ENCODE measurements at places on chromosomes 12 and 14. TPM values are rescaled to one million over a fixed set of nuclear protein-coding genes. Genes with fewer than 3 reads are reported as not detected.

Gene OVCH1
- not detected for total RNA-seq

Gene ARHGEF25
- total RNA-seq, result 2.8 TPM

Gene NR4A1
- 136 TPM for total RNA-seq

DNA sequence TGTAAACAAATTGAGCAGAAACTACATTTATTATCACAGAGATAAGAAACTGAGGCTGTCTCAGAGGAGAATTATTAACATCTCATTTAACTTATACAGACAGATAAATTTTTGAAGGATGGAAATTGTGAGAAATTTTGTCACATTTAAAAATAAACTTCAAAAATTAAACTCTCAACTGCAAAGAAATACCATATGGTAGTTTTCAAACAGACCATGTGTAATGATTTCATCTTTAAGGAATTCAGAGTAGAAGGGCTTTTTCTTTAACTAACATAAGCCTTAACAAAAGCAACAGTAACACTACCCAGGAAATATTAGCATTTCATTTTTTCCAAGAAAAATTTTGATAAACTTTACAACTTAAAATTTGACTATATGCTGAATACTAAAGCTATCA, 26.6 kb downstream of the NUP37 start:
- H3K4me1 ChIP-seq, result no peaks in the 10 kb centered on the region
- H3K36me3 ChIP-seq, result peaks cover 2% of the 10 kb centered on the region
- H3K4me3 ChIP-seq, result no peak overlapping the region
- DNase-seq, result no peak

Data from activated T-cell treated with anti-CD3 and anti-CD28 coated beads, Interleukin-2, amount 50 U/mL, for 72 hours (primary cell).